ENCODE measurements at places on chromosomes 16 and 17. TPM values are rescaled to one million over a fixed set of nuclear protein-coding genes. Genes with fewer than 3 reads are reported as not detected.

Gene SLC46A1
- total RNA-seq, result 8.2 TPM

Gene CCL17
- not detected for total RNA-seq

Gene ARHGAP23
- total RNA-seq, result 50.3 TPM

Gene PDXDC1
- total RNA-seq, result 59.3 TPM

GRCh38 chr16:49250689-49251088 is 30.9 kb downstream of the CBLN1 start:
- no peak for DNase-seq
- no peaks in the 10 kb centered on the region for H3K36me3 ChIP-seq
- no peaks in the 10 kb centered on the region for H3K4me1 ChIP-seq

DNA sequence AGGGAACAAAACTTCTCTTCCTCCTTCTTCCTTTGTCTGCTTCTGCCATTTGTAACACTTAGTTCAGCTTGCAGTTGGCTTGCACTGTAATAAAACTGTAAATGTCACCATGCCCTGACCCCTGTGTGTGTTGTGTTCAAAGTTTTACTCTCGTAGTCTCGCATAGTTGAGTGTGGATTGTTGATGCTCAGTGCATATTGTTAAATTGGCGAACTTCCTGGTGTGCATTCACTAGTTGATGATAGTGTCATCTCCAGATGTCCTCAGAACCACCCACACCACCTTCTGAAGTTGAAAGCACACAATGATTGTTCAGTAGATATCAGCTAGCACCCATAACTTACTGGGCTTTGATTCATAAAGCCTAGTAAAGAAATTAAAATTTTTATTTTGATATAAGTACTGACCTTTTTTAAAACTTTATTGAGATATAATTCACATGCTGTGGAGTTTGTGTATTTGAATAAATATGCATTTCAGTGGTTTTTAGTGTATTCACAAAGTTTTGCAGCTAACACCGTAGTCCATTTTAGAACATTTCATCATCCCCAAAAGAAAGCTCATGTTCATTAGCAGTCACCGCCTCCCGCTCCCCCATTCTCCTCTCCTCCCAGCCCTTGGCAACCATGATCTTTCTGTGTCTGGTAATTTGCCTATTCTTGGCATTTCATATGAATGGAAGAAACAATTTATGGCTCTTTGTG is 25.0 kb downstream of the USP10 start:
- H3K36me3 ChIP-seq, result no peaks in the 10 kb centered on the region
- no peak overlapping the region for H3K27ac ChIP-seq
- H3K27me3 ChIP-seq, result no peaks in the 10 kb centered on the region
- DNase-seq, result no peak
- H3K4me1 ChIP-seq, result peaks cover 8% of the 10 kb centered on the region

DNA sequence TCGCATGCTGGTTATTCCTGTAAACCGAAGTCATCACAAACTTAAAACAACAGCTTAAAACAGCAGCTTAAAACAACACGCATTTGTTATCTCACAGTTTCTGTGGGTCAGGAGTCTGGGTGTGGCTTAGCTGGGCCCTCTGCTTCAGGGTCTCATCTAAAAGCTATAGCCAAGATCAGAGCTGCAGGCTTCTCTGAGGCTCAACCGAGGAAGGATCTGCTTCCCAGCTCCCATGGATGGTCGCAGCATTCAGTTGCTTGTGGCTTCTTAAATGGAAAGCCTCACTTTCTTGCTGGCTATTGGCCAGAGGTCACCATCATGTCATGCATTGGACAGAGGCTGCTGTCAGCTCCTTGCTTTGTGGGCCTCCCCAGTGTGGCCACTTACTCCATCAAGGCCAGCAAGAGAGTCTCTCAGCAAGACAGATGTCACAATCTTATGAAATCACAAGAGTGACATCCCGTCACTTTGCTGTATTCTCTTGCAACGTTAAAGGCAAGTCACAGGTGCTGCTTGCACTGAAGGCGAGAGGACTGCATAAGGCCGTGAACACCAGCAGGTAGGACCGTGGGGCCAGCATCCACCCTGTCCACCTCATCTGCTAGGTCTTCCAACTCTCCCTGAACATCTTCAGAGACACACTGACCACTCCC is 117.9 kb upstream of the TNRC6C start:
- DNase-seq, result no peak
- H3K27ac ChIP-seq, result no peak overlapping the region
- H3K36me3 ChIP-seq, result no peaks in the 10 kb centered on the region
- H3K27me3 ChIP-seq, result no peaks in the 10 kb centered on the region
- no peaks in the 10 kb centered on the region for H3K4me1 ChIP-seq
